ENCODE measurements at places on chromosomes 7 and 10.

DNA sequence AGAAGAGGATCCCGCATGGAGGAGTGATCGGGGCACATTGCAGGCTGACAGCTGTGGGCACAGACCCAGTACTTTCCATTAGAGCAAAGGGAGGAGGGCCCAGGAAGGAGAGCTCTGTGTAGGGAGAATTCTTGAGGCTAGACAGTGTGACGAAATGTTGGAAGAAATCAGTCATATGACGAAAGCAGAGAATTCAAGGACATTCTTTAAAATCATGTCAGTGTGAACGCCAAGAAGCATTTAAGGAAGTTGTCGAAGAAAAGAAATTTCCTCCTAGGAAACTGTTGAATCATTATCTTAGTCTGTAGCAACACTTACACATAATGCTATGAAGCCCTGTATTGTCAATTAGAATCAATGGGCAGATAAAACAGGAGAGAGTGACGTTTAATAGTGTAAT lies 191.3 kb upstream of the ADARB2 start:
- no peak for DNase-seq

- no peak for DNase-seq
Measured at GRCh38 chr7:78052112-78052511, 253.5 kb downstream of the PHTF2 start.

DNA sequence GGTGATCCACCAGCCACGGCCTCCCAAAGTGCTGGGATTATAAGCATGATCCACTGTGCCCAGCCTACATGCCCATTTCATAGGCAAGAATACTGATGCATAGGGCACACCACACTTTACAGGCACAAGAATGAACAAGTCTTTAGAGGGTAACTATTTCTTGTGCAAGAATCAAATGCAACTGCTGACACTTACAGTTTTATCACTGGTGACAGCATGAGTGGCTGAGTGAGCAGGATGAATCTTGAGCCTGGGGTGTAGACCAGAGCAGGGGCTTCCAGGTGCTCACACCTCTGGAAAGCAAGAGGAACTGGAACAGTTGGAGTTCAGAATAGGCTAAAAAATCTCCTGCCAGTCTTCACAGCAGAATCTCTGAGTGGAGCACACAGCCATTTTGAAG lies 287.5 kb downstream of the KCNMA1 start:
- DNase-seq: no peak

- DNase-seq: no peak
Measured at GRCh38 chr10:114550756-114551635, 107.1 kb downstream of the ABLIM1 start.

DNA sequence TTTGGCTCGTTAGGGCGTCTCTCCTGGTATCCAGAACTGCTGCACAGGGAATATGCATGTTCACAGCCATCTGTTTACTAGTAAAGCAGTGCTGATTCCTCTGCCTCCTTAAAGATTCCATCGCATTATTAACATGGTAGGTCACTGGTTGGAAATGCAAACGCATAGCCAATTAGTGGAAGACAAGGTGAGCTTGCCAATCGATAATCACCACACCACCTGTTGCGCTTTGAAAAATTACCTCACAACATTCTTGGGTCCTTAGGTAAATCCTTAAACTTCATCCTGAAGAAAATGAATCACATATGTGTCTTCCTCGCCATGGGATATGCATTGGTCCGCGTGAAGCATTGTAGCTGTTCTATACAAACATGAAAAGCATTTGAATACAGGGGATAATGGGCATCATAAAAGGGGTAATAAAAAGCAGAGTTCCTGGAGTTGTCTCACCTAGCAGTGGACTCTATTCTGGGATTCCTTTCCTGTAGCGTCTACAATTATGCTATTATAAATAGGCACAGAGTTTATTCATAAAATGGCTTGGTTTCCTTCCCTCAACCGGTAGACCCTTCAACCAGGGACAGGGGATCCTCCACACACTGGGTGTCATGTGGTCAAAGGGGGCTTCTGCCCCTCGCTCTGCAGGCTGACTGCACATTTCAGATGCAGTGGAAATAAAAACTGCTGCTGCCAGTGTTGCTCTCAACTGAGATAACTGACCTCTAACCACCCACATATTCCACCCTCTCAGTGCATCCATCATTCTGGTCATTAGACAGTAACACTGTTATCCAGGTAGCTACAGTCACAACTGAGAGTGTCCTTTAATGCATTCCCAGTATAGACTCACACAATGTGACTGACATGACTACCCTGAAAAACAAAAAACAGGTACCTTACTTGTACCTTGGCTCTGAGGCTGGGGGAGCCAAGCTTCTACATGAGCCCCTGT lies 389.2 kb upstream of the NFE2L3 start:
- DNase-seq: no peak

GRCh38 chr7:155372782-155373358 lies 75.2 kb downstream of the INSIG1 start:
- DNase-seq: no peak

DNA sequence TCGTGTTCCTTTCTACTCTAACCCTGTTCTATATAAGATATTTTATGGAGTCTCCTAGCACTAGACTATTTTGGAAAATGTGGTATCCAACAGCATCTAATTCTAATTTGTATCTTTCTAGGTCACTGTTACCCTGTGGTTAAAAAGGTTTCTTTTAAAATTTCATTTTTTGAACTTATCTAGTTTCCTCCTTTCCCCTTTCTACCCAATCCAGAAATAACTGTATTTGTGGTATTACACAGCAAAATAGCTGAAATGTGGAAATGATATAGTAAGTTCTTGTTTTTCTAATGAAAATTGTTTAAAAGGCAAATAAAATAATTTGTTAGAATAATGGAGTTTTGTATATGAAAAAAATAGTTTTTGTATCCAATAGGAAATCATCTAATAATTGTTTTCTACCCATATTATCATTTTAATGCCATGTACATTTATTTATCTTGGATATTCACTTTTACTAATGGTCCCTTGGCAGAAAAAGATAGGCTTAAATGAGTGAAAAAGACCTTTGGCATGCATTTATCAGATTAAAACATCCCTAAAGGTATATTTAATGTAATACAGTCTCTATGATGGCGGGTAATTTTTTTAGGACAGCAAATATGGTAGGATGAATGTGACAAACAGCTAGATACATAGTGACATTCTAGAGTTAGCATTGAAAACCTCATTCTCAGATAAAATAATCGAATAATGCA lies 175.5 kb upstream of the PLXDC2 start:
- DNase-seq: no peak

DNA sequence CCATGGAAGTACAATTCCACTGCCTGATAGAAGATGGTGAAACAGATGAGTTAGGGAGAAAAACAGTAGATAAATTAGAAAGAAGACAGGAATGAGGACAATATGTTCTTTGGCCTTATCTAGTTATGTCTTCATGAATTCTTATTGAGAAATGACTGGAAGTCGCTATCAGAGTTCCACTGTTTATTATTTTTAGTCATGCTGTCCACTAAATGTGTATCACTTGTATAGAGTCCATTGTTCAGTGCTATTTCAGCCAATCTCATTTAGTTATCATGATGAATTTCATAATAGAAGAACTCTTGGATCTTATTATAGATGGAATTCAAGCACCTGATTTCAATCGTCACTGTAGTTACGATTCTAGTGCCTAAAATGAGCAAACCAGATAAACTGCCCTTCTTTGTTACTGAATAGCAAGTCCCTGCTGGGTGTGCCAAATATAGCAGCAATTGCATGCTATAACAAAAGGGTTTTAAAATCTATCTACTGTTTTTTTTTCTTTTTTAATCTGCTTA lies 177.7 kb upstream of the COL1A2 start:
- no peak for DNase-seq

- no peak for DNase-seq
Measured at GRCh38 chr7:133491846-133492652, 239.2 kb downstream of the EXOC4 start.

DNA sequence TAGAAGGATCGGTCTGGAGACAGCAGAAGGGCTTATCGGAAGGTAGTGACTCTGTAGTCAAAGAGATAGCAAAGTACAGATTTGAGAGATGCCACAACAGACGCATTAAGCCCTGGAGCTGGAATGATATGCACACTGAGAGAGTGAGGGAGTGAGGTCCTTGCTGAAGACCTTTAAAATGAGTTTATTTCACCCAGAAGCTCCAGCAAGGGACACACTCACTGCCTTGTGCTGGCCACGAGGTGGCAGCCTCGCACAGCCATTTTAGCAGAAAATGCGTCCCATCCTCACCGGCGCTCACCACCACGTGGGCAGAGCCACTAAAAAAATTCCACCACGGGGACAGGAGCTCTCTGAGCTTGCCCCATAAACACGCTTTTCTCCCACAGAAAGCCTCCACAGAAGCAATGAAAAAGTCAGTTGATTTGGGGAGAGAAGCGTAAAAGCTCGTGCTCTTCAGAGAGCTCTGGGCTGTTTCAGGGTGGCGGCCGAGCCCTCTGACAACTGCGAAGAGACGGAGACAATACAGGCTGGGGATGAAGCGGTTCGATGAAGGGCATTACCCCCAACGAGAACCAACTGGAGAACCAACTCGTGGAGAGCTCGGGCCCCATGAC lies 163.0 kb upstream of the KLF14 start:
- DNase-seq: peak; percentile 36

DNA sequence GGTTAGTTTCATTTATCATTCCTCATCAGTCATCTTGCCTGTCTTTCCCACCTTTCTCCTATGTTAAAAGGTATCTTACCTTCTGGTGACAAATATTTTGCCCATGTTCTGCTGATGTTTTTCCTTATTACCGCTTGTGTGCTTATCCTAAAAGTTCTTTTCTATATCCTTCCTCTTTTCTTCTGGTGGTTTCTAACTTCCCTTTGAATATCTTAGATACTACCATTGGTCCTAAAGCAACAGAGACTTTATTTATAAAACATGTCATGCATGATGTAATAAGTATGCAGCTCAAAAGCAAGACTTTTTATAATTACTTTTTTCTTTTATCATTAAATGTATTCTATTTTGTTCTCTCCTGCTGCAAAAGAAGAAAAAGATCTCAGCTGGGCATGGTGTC lies 24.8 kb downstream of the TBC1D12 start:
- no peak for DNase-seq

GRCh38 chr10:7117806-7118674 lies 292.8 kb downstream of the SFMBT2 start:
- DNase-seq: no peak

- no peak for DNase-seq
Measured at GRCh38 chr10:127679642-127680255, 57.2 kb upstream of the FOXI2 start.

- no peak for DNase-seq
Measured at GRCh38 chr7:1301054-1301881, 68.6 kb downstream of the UNCX start.

- DNase-seq: no peak
Measured at GRCh38 chr7:35722054-35722849, 27.3 kb upstream of the HERPUD2 start.

DNA sequence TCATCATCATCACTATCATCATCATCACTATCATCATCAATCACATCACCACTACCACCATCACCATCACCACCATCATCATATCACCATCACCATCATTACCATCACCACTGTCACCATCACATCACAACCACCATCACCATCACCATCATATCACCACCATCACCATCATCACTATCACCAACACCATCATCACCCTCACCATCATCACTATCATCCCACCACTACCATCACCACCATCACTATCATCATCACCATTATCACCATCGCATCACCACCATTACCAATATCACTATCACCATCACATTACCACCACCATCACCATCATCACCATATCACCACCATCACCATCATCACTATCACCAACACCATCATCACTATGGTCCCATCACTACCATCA lies 539.1 kb downstream of the PTPRN2 start:
- DNase-seq: no peak

DNA sequence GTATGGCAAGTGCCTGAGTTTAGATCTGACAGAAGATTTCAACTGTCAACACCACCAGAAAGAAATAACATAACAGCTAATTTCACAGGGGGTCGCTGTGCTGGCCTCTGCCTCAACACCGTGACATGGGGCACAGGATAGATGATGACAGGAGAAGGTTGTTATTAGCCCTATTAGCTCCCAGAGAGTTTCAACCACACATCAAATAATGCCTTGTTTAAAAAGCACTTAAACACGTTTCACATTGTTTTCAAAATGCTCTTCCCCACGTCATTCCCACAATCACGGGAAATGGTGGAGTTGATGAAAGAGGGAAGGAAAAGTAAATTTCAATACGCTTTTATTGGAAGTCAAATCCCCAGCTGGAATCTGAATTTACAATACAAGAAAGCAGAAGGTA lies 184.7 kb downstream of the MAGI2 start:
- no peak for DNase-seq

DNA sequence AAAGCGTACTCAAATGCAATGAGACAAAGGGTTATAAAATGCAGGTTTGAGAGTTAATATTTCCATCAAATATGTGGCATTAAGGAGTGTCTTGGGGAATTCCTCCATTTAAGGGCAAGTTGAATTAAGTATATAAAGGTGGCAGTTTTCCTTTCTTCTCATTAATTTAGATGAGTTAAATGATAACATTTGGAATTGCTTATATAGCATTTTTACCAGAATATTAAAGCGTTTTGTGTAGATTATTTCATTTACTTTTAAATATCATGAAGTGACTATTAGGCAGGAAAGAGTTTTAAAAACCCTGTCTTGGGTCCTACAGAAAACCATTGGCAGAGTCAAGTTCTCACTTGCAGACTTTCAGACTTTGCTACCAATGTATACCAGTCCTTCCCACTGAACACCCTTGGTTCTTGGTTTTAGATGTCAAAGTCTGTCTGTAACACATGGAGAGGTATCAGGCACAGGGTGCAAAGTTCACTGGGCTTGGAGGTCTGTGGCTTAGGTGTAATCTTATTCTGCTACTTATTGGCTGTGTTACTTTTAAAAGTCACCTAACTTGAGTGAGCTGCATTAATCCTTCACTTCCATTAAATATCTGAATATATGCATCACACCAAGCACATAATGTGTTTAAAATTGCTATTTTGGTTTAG lies 51.0 kb downstream of the ASB4 start:
- no peak for DNase-seq

- DNase-seq: no peak
Measured at GRCh38 chr7:91636728-91637127, 243.8 kb downstream of the MTERF1 start.

GRCh38 chr7:66974986-66975590 lies 20.3 kb downstream of the SBDS start:
- no peak for DNase-seq

GRCh38 chr7:115267503-115267902 lies 345.6 kb downstream of the MDFIC start:
- no peak for DNase-seq

Measured in activated CD4-positive, CD25-positive, alpha-beta regulatory T cell (primary cell).